ENCODE measurements at places on chromosomes 5 and 9.

DNA sequence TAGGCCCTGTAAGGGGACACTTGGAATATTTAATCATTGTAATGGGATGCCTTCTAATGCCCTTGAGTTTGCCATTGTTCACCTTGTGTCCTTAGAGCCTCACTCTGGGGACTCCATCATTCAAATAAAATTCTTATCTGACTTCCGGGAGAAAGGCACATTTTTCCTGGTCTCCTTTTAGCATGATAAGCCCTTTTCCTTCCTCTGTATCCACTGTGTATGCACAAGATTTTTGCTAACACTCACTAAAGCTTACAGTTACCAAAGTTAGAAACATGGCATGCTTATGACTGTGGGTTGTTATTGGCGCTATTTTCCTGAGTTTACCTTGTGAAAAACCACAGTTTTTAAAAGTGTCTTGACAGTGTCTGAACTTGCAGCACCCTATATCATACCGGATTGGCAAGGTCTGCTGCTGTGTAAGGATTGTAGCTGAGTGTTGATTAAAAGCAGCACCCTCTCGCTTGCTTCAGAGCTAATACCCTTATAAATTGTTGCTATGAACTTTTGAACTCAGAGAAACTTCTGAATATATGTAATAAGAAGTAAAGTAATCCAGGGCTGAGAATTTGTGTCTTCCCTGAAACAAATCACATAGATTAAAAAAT is 46.4 kb downstream of the SNCAIP start:
- no peak for DNase-seq

DNA sequence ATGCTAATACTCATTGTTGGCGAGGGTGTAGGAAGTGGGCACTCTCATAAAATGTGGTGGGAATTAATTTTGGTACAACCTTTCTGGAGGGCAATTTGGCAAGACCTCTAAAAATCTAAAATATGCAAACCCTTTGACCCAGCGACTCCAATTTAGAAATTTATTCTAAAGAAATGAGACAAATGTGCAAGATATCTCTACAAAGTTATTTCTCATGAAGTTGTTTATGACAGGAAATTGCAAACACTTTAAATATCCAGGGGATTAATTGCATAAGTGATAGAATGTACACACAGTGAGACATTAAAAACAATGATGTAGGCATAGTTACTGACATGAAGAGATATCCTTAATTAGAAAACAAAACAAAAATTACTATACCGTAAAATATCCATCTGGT is 246.3 kb upstream of the MAP3K1 start:
- peak; percentile 33 for DNase-seq

DNA sequence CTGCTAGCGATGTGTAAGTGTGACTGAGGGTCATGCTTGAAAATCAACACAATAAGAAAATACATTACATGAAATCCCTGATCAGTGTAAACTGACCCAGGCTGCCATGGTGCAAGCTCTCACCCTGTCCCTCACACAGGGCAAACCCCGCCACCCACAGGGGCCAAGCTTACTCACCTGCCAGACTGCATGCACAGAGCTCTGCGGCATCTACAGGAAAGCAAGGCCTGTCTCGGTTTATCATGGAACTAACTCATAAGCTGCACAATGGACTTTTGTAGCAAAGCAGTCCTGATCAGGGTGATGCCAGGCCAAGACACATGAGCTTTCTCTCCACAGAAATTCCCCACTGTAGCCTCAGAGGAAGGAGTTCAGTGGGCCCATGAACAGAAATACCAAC is 9.7 kb downstream of the IPPK start:
- DNase-seq = no peak

- DNase-seq = no peak
These were observed 78.4 kb downstream of the EBF1 start for GRCh38 chr5:159021136-159021900.

GRCh38 chr9:78566948-78567675 is 270.2 kb downstream of the PSAT1 start:
- peak; percentile 55 for DNase-seq

GRCh38 chr5:174436750-174437149 is 287.6 kb upstream of the MSX2 start:
- no peak for DNase-seq

- DNase-seq = peak; percentile 28
These were observed 115.9 kb downstream of the PIK3R1 start for GRCh38 chr5:68331192-68332079.

- no peak for DNase-seq
These were observed 269.5 kb downstream of the ARHGEF28 start for GRCh38 chr5:73895471-73895870.

- no peak for DNase-seq
These were observed 27.9 kb downstream of the AGTPBP1 start for GRCh38 chr9:85713897-85714296.

DNA sequence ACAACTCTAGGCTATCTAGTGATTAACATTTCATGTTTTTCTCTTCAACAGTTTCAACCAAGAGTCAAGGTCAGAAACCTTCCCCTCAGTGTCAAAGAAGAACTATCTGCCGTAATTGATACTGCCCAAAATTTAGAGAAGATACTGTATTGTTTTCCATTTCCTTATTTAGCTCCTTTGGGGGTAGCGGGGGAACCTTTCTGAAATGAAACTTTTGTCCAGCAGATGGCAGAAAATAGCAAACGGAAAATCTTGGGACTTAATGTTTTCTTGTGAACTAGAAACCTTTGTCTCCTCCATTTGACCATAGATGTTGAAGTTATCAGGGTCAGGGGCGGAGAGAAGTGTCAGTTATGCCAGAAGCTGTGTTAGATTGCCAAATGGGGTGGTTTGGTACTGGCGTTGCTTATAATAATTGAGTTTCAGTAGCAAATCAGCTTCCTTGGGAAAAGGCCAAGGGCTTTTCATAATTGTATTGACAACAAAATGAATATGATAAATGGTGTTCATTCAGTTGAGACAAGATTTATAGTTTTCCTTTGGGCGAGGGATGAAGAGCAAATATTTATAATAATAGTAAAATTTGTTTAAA is 101.7 kb upstream of the TLX3 start:
- DNase-seq = peak; percentile 60

- DNase-seq = peak; percentile 77
These were observed 24.3 kb upstream of the ENHO start for GRCh38 chr9:34546834-34547827.

- no peak for DNase-seq
These were observed 248.3 kb downstream of the CDH18 start for GRCh38 chr5:19739671-19740070.
